ENCODE measurements at places on chromosomes 5 and 9. TPM values are rescaled to one million over a fixed set of nuclear protein-coding genes. Genes with fewer than 3 reads are reported as not detected.

Gene MED10
- total RNA-seq = 13.5 TPM

Gene IFNB1
- 0.17 TPM for total RNA-seq

Gene PHF24
- total RNA-seq = 0.17 TPM

Gene SPINK4
- total RNA-seq = not detected

Gene C9
- total RNA-seq = under 0.01 TPM

Gene ALG2
- total RNA-seq = 41.6 TPM
